Stimulated activated CD8-positive, alpha-beta memory T cell treated with anti-CD3 and anti-CD28 coated beads, Interleukin-15, amount 100 ng/mL, for 4 hours (primary cell): ENCODE measurements at places on chromosomes 5 and 9.

DNA sequence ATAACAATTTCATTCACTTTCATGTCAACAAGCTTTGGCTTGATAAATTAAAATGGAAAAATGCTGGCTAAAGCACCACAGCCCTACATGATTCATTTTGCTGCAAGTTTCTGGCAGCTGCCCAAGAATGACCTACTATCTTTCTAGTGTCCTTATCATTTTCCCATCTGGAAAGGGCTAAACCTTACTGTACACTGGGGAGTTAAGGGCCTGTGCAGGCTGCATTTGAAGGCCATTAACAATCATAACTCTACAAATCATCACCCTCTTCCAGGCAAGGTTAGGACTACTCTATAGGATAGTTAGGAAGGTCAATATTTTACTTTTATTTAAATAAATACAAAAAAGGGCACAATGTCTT lies 579.7 kb upstream of the ZNF608 start:
- DNase-seq, result no peak

GRCh38 chr5:141430332-141431113 lies at the start of gene PCDHGA12:
Gene PCDHGA12, plus strand, starts transcription at chr5:141430507. Its CDS starts 253 bp downstream, at chr5:141430760.
- DNase-seq, result no peak

DNA sequence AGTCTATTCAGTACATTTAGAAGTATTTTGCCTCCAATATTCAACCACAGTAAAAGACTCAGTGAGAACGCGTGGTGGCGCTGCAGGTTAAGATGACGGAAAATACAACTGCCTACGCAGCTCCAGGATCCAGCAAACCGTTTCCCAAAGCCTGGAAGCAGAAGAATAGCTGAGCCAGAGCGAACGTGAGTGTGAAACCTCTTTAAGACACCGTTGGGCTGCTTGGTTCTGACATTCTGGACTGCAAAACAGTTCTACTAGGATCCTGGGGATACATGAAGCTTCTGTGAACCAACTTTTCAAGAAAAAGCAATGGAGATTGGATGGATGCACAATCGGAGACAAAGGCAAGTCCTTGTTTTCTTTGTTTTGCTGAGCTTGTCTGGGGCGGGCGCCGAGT lies at the start of gene PCDHB16:
Gene PCDHB16, plus strand, starts transcription at position 140 of the 400 bp plus-strand sequence. Its CDS starts 173 bp downstream, at position 313.
- DNase-seq, result no peak

GRCh38 chr5:78004559-78004958 lies 228.4 kb upstream of the TBCA start:
- DNase-seq, result no peak

DNA sequence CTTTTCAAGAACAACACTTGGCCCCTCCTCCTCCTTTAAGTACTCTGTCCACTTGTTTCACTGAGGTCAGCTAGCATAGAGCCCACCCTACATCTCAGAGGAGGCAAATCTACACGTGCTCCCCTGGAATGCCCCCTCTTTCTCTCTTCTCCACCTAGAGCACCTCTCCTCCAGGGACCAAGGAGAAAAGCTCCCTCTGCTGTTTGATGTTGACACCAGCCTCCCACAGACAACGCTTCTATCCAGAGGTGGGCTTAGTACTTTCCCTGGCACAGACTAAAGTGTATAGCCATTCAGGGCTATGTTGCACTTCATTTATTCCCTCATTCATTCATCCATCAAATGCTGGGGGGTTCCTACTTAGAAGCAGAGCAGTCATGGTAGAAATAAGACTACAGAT lies 68.2 kb upstream of the TAF1L start:
- no peak for DNase-seq
